ENCODE measurements at places on chromosomes 2 and 18.

DNA sequence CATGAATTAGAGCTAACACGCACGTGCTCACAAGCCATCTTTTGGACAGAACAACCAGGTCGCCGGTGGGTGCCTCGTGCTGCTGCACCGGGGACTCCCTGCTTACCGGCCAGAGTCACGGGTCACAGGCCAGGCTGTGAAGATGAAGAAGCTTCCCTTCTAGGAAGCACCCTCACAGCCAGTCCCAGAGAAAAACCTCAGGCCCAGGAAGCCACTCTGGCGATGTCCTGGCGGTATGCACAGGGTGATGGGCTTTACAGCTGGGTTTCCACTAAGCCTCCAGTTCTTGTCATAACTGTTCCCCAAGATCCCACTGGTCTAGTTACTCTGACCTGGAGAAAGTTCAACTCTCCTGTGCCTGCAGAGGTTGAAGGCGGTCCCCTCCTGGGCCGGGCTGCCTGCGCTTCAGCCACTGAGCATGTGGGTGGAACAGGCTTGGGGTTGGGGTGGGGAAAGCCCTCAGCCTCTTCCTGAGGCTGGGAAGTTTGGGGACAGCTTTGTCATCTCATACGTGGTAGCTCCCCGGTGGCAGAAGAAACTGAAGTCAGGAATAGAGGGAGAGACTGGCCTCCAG lies 15.2 kb upstream of the DIS3L2 start:
- no peak for DNase-seq

GRCh38 chr18:62894681-62895390 lies 179.5 kb downstream of the PHLPP1 start:
- no peak for DNase-seq

DNA sequence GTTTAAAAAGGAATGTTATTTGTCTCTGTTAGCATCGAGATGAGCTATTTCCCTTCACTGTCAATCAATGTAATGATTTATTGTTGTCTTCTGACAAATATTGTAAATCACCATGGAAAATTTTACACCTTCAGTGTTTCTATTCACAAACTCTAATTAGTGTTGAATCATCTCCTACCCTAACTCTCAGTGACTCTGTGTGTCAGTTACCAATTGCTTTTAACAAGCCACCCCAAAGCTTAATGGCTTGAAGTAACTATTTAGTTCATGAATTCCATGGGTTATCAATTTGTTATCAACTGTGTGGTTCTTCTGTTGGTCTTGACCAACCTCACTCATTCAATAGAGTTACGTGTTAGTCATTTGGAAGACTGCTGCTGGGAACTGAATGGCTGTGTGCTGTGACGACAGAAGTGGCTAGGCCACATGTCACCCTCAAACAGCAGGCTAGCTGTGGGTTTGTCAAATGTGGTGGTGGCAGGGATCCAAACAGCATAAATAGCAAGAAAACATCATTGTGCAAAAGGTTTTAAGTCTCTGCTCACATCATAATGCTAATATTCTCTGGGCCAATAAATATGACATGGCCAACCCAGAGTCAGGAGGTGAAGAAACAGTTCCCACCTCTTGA lies 910.8 kb upstream of the CDH2 start:
- DNase-seq: no peak

DNA sequence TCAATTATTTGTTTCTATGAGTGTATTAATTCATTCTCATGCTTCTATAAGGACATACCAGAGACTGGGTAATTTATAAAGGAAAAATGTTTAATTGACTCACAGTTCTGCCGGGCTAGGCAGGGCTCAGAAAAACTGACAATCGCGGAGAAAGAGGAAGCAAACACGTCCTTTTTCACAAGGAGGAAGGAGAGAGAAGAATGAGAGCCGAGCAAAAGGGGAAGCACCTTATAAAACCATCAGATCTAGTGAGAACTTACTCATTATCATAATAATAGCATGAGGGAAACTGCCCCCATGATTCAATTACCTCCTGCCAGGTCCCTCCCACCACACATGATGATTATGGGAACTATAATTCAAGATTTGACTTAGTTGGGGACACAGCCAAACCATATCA lies 294.0 kb downstream of the DSC3 start:
- no peak for DNase-seq

DNA sequence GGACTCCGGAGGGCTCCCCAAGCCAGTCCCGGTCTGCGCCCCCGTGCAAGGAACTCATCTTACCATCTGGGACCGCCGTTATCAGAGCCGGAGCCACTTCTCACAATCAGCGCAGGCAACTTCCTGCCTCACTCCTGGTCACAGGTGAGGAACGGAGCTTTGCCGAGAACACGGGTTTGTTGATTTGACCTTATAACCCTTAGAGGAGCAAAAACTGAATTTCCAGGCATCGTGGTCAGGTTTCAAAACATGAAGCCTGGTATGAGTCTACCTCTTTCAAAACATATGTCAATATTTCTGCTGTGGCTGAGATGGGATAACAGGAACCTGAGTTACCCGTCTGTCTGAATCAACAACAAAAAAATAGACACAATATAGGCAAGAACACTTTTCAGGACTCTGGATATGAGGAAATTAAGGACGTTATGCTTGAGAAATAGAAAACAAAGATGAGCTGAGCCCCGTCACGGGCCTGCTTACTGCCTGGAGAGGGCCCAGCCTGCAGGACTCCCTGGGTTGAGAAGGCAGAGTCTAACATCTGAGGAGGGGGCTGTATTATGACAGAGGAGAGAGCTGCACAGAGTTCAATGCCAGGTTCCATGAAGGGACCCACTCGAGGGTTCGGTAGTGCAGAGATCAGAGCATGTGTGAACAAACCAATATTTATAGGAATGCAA lies 148.7 kb downstream of the NDUFA10 start:
- no peak for DNase-seq

- DNase-seq: no peak
Measured at GRCh38 chr2:118893100-118893499, 45.7 kb upstream of the EN1 start.

DNA sequence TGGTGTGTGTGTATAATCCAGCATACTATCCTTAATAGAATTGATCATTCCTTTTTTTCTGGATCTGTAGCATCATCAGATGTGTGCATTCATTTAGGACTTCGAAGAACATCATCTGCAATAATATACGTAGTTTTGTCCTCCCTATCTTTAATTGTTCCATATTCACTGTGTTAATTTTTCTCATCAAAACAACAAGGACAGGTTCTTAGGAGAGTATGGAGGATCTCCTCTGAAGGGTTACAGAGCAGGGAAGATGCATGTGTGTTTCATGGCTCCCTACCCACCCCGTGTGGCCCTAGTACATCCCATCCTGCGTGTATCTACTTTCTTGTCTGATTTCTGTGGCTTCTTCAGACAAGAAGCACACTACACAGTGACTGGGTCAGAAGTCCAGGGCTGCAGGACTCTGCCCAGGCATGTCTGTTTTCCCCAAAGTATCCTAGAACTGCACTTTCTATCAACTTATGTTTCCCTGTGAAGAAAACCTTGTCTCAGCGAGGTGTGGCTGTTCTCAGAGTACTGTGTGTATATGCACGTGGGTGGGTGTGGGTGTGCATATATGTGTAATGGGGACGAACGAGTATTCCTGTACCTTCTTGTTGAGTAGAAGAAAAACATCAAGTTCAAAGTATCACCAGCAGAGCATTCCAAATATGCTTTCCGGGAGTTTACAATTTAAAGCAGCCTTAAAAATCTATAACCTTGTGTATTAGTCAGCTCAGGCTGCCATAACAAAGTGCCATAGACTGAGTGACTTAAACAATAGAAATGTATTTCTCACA lies 220.4 kb upstream of the FOSL2 start:
- DNase-seq: no peak

DNA sequence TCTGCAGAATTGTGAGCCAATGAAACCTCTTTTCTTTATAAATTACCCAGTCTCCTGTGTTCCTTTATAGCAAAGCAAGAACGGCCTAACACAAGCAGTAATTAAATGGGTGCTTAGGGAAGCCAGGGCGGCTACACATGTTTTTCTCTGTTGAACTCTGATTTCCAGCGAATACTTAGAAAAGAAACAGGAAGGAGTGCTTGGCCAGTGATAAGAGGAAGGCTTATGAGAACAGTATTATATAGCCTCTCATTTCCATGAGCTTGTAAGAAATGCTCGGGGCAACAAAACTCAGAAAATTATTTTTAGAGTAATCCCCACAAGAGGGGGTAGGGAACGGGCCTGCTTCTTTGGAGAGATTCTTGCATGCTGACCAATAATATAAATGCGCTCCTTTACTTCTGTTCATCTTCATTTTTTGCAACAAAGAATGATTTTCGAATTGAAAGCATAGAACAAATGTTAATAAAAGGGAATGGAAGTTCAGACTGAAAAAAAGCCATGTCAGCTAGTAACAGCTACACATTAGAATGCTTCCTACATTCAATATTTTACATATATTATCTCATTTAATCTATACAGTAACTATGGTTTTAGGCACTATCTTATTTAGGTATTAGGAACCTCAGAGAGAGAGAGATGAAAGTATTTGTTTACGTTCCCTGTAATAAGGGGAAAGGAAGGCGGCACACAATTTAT lies 49.7 kb upstream of the CCDC85A start:
- DNase-seq: no peak

GRCh38 chr2:140586379-140586778 lies 1544.4 kb downstream of the LRP1B start:
- DNase-seq: no peak

DNA sequence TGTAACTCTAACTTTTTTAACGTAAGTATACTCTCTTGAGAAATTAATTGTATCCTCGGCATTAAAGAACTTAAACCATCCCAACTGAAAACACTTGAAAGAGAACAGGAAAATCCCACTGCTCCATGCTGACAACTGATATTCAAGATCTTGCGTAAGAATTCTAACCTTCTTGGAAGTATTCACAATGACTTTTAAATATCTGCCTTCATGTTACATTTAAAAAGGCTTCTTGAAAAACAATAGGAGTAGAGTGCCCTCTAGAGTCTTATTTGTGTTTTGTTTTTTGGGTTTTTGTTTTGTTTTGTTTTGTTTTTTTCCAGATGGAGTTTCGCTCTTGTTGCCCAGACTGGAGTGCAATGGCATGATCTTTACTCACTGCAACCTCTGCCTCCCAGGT lies 65.4 kb upstream of the DNAJC10 start:
- DNase-seq: peak; percentile 50

DNA sequence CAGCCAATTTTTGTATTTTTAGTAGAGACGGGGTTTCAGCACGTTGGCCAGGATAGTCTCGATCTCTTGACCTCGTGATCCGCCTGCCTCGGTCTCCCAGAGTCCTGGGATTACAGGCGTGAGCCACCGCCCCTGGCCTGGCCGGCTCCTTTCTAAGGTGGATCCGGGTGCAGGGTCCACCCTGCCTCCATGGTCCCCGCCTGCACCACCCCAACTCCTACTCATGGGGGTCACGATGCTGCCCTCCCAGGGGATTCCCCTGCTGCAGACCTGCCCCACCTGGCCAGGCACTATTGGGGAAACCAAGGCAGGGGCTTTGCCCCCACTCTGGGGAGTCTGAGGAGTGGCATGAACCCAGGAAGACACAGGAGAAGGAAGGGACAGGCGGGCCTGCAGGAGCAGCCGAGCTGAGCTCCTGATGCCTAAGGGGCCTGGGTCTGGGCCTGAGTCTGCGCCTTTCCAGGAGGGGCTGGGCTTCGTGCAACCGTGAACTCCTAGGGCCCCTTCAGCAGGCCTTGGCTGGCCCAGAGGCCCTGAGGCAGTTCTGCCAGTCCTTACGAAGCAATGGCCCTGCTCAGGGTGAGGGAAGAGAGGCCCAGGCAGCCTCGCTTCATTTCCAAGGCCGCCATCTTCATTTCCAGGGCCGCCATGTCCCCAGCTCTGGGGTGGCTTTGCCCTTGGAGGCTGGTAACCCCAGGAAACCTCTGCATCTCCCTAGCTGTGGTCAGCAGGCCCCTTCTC lies 67.2 kb upstream of the SMAD7 start:
- DNase-seq: no peak

DNA sequence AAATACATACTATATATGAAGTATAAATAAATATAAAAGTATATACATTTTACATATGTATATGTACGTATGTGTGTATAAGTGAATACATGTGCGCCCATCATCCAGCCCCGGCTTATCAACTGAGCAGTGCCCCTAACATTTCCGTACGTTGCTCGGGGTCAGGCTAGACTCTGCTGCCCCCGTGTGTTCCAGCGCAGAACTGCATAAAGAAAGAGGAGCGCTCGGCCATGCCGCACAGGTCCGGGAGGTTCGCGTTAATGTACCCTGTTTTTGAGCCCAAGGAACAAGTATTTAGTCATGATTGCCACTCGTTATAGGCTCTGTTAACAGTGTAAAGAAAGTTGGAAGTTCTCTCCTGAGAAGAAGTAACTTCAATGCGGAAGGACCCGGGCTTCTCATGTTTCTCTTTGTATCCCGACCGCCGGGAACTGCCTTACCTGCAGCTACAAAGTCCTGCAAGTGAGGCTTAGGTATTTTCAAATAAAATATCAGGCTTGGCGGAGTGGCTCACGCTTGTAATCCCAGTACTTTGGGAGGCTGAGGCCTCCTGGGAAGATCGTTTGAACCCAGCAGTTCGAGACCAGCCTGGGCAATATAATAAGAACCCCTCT lies 55.7 kb downstream of the CD8B2 start:
- peak; percentile 80 for DNase-seq

GRCh38 chr2:42176992-42177738 lies 8.0 kb downstream of the EML4 start:
- DNase-seq: no peak

- no peak for DNase-seq
Measured at GRCh38 chr18:36610258-36610657, 218.5 kb downstream of the TPGS2 start.

DNA sequence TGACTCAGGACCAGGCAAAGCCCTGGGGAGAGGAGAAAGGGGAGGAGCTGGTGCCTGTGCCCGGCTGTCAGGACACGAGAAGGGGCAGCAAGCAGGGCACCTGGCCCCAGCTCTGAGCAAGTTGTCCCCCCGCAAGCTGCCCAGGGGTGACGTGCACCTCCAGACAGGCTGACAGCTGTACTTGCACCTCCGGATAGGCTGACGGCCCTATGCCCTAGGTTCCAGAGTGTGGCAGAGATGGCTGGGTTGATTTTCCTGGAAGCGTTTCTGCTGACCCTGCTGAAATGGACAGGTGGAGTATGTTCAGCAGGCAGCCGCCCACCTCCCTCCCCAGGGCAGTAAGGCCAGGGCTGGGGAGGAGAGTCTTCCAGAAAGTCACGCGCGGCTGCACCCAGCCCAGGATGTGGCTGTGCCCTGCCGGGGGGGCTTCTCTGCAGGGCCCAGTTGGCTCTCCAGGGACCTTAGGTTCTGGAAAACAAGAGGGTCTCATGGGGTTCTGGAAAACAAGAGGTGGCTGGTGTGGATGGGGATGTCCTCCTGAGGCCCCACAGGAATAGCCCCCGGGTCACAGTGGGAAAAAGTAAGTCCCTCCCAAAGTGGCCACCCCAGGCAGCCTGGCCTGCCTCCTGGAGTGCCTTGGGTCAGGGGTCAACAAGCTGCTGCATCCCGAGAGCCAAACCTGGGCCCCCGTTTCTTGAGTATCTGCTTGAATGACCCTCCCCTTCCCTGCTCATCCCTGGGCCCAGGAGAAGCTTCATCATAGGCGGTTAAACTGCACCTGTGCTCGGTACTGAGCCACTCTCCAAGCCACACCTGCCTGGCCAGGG lies 71.4 kb upstream of the OTOS start:
- no peak for DNase-seq

- no peak for DNase-seq
Measured at GRCh38 chr2:163205589-163206254, 367.2 kb upstream of the KCNH7 start.
